ENCODE measurements at places on chromosomes 6 and 20.

- DNase-seq = no peak
Observed at GRCh38 chr20:52744441-52744840, 227.7 kb upstream of the TSHZ2 start.

DNA sequence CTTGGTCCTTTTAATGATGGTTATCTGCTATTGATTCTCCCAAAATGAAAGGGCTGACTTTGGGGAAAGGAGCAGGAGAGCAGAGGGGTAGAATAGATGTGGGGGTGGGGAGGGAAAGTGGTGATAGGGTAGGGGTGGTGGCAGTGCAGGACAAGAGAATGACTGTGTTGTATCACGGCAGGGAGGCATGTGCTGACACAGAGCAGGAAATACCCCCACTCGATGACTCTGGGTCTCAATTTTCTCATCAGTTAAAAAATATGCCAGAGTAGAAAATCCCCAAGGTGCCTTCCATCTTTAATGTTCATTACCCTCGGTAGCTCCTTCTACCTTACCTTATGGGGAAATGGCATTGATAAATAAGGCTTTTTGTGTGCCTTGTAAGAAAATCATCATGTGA, 79.0 kb upstream of the ATXN1 start:
- no peak for DNase-seq

DNA sequence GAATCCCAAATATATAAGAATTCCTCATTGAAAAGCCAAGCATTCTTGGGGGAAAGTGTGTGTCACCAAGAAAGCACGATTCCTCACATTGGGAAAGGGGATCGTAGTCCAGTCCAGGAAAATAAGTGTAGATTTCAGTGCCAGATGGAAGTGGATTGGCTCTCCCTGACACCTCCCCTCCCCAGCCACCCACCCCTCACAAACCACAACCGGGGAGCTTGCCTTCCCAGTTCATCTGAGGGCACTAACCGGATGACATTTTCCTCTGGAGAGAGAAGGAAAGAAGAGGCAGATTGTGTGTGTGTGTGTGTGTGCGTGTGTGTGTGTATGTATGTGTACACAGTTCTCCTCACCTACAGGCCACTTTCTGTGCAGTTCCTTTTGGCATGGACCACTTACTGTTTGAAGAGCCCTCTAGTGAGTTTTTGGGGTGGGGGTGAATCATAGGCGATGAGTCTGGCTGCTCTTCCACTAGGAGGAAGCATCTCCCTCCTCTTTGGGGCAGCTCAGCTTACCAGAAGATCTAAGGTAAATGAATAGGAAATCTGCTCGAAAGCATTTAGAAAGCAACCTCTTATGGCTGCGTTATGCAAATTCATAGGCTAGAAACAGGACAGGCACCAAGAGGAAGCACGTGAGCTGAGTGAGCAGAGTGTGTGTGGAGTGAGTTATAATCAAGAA, 20.8 kb downstream of the DAAM2 start:
- DNase-seq = peak; percentile 49

- DNase-seq = no peak
Observed at GRCh38 chr6:108707328-108707976, 140.8 kb upstream of the ARMC2 start.

DNA sequence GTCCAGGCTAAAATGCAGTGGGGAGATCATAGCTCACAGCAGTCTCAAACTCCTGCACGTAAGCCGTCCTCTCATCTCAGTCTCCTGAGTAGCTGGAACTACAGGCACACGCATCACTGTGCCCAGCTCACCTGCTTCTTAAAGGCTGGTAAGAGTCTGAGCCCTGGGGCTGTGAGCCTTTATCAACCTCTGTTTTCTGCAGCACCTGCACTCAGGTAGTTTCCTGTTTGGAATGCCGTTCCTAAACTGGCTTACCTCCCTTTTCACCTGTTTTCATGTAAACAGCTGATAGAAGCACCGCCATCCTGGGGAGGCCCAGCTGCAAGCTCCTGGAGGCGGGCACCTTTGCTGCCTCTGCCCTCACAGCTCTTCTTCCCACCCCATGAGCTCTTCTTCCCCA, 45.4 kb downstream of the SLC24A3 start:
- no peak for DNase-seq

- no peak for DNase-seq
Observed at GRCh38 chr6:84460491-84460890, 233.0 kb upstream of the CEP162 start.

GRCh38 chr20:13515291-13515690, 123.4 kb downstream of the TASP1 start:
- no peak for DNase-seq

DNA sequence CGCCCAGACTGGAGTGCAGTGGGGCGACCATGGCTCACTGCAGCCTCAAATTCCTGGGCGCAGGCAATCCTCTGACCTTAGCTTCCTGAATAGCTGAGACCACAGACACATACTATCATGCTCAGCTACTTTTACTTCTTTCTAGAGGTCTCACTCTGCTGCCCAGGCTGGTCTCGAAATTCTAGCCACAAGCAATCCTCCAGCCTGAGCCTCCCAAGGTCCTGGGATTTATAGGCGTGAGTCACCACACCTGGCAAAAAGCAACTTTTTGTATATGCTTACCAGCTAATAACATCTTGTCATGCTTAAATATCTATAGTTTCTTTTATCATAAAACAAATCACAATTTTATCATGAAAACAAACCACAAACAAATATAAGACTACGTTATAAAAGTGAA, 23.0 kb downstream of the RNASET2 start:
- no peak for DNase-seq

DNA sequence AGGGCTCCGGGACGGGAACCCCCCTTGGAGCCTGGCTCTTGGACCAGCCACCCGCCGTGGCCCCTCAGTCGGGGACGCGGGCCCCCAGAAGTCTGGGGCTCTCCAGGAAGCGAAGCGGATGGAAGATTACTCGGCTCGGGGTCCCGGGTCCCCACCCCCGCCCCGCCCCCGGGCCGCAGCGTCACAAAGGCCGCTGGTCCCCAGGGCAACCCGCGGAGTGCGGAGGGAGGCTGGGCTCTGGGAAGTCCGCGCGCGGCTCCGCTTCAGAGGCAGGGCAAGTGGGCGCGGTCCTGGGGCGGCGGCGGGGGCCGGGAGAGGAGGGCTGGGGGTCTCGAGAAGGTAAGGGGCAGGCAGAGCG, at the start of gene FNDC11:
FNDC11 (plus strand) TSS at position 227 of the 358 bp plus-strand sequence. CDS start 1,505 bp downstream, outside the sequence.
- DNase-seq = no peak

- no peak for DNase-seq
Observed at GRCh38 chr6:112413780-112414179, 66.7 kb downstream of the RFPL4B start.

- DNase-seq = no peak
Observed at GRCh38 chr20:38194971-38195504, 30.0 kb upstream of the TGM2 start.

- DNase-seq = no peak
Observed at GRCh38 chr6:151842816-151843215, 35.3 kb downstream of the ESR1 start.
